ENCODE measurements at places on chromosomes 1 and 21.

DNA sequence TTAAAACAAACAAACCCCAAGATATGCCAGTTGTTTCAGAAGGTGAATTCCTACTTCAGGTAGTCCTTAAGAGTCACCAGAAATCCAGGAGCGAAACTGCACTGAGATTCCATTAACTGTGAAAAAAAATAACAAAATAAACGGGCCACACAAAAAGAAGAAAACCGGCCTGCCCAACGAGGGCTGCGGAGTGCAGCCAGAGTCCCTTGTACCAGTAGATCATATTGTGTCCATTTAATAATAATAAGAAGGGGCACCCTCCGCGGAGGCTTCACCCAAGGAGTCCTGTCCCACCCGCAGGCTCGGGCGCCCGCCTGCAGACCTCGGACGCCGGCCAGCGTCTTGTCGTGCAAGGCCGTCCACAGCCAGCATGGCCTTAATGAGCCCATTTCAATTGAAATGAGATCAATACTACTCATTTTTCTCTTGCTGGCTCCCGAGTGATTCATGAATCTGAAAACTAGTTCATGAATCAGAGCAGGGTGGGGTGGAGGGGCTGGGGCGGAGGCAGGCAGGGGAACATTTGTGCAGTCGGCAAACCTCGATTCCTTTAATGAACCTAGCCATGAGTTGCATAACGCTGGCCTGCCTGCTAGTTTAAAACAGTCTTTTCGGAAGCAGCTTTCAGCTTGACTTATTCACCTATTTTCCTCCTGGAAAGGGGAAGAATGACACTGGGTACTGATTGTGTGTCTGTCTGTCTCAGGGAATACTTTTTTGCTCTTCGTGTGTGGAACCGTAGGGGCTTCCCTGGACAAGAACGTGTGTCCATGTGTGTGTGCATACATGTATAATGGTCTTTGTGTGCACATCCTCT is 113.1 kb upstream of the IRF2BP2 start:
- peak; percentile 79 for DNase-seq

DNA sequence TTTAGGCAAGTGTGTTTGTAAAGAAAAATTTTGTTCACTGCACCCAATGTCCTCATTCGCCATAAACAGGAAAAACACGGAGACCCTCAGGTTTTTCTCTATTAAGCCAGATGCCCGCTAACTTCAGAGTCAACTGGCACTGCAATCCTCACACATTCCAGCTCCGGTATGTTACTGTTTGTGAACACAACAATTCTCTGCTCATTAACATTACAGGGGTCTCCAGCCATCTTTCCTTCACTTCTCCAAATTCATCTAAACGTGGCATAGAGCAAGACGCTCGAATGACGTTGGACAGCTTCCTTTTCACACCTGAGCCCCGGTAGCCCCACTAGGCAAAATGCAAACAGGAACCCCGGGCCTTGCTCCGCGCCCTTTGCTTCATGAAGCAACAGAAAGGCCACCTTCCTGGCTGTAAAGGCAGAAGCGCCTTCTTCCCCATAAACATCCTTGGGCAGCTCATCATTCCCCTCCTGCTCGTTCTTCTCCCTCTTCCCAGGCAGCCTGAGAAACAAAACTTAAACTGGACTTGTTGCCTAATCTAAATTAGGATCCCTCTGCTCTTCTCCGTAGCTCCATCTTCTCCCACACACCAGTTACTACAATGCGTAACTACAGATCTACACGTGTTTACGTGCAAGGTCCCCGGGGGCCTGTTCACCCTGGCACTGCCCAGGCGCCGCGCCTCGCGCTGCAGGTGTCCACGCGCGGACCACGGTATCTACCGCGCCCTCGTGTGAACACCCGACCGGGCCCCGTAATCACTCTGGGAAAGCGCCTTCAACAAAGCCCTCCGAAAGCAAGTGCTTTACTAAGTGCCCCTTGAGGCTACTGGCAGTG is 1.2 kb downstream of the LBR start:
- no peak for DNase-seq

DNA sequence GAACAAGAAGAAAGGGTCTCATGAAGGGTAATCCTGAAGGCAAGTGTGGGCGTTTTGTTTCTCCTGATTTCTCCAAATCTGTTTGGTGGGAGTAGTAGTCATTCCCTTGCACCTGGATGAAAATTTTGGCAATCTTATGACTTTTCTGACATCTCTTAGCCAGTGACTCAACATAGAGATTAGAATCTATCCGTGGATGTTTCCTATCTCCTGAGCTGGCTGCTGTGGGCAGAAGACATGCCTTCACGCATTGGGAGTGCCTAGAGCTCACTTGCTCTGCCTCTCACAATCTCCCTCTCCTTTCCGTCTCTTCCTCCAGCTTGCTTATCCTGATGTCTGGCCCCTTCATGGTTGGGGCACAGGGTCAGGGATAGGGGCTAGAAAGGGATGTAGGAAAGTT is 174.2 kb upstream of the NFIA start:
- DNase-seq: no peak

DNA sequence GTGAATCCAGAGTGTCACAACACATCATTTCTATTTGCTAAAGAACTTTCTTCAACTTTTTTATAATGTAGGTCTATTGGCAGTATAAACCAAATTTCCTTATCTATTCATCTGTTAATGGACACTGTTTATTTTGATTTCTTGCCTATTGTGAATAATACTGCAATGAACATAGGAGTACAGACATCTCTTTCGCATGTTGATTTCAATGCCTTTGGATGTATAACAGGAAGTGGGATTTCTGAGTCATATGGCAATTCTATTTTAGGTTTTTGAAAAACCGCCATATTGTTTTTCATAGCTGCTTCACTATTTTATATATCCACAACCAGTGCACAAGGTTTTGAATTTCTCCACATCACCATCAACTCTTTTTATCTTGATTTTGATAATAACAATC is 198.7 kb downstream of the KCNT2 start:
- no peak for DNase-seq

DNA sequence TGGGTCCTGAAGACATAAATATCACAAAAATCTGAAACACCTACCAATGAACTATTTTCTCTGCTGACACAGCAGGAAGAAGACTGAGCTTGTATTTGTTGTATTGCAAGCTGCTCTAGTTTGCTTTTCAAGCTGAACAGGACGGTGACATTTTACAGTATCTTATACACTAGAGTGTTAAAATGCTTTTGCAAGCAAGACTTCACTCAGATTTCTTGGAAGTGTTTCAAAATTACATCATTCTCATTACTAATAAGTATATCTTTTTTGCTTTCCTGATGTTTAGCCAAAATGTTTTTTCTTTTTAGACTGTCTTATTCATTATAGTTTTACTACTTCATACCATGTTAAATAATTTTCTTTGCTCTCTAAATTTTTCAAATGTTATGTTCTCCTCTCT is 427.1 kb upstream of the CXADR start:
- no peak for DNase-seq

- no peak for DNase-seq
These were observed 8.0 kb downstream of the STX6 start for GRCh38 chr1:181014477-181015250.

DNA sequence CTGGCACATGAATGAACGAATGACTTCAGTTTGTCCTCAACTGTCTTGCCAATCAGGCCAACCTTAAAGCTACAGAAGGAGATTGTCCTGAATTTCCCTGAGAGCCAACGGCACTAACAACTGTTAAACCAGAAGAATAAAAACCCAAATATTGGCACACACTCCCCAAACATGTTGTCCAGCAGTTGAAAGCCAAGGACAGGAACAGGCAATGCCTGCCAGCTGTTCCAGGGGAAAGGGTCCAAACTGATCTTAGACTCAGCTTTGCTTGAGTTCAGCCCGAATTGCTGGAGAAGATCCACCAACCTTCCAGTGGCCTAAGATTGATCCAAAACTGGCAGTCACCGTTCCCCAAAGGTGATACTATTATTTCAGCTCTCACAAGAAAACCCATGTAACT is 22.4 kb upstream of the AHCTF1 start:
- no peak for DNase-seq

DNA sequence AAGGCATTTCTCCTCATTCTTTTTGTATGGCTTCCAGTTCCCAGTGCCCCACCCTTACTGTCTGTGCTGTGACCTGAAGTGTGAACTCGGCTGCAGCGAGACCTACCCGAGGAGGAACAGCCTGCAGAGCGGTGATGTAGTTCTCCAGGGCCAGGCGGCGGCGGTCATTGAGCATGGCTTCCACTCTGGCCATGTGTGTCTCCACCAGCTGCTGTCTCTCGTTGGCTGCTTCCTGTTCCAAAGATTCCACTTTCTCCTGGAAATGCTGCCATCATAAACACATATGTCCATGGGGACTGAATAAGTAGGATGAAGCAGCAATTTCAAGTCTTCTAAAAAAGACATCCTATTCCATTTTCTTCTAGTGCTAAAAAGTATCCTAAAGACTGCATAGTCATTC is 195.6 kb downstream of the APP start:
- DNase-seq: no peak

GRCh38 chr1:189962181-189962580 is 515.5 kb downstream of the BRINP3 start:
- no peak for DNase-seq

GRCh38 chr21:35908311-35909078 is 151.8 kb downstream of the SETD4 start:
- no peak for DNase-seq

DNA sequence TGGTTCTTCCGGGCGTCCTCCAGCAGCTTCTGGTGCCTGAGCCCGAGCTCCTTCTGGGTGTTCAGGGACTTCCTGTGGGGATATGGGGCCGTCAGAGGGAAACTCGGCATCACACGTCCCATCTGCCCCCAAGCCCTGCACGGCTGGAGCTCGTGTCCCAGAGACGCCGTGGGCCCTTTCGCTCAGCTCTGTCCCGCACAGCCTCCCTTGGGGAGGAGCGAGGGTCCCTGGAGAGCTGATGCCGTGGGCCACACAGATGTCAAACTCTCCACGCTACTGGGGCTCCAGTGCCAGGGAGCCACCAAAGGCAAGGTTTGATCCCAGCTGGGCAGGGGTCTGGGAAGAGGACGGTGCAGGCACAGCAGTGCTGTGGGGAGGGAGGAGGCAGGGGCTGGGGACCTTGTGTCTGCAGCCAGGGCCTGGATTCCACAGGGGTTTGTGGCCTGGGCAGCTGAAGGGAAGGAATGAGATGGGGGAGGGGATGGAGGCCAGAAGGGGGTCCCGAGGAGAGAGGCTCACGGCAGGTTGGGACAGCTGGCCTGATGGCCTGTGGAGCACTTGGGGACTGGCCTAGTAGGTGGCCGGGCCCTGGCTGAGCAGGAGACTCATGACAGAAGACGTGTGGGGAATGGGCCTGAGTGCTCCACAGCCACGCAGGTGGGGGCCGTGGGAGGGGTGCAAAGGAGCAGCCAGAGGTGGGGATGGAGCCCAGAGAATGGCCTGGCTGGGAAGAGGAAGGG is 30.4 kb downstream of the CFAP74 start:
- no peak for DNase-seq

DNA sequence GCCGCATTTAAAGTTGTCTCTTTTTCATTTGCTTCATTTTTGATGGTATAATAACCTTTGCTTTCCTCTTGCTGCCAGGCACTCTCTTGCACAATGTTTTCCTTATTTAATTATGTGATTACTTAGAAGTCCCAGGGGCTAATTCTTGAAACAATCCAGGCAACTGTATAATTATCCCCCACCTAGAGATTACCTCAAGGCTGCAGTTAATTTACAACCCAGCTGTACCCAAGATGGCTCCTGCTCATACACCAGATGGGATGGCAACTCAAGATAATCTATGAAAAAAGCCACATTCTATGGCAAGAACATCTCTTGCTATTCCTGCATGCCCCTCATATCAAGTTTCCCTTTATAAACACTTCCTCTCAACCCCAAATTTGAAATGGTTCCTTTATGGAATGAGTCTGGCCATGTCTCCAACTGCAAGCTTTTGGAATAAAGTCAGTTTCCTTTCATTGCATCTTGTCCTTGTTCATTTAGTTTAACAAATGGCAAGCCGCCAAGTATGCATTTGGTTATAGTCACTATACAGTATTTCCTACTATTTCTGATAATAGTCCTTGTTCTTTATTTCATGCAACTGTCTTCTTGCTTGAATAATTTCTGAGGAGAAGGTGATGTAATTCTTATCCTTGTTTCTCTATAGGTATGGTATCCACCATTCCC is 1042.6 kb downstream of the PLA2G4A start:
- no peak for DNase-seq

Measured in GM04504 (cell line).